ENCODE measurements at places on chromosomes 1 and 21.

GRCh38 chr1:3669421-3669821 is 17.1 kb downstream of the TP73 start:
- DNase-seq: no peak

DNA sequence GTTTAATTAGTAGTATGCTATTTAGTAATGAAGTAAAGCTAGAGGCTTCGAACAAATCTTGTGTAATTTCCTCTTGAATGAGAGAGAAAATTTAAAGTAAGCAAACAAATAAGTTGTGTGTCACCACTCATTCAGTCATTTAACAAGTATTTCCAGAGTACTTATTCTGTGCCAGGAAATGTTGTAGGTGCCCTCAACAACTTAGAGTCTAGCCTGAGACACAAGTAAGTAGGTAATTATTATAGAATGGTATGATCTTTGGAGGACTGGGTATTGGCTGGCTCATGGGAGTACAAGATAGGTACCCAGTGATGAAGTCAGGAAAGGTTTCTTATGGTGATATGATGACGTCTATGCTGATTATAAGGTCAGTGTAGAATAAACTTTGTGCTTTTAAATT is 17.4 kb upstream of the METTL18 start:
- no peak for DNase-seq

GRCh38 chr1:212162635-212163034 is 122.6 kb upstream of the PPP2R5A start:
- no peak for DNase-seq

- DNase-seq: no peak
These were observed 2.1 kb upstream of the KIF21B start for GRCh38 chr1:201025571-201026002.

GRCh38 chr1:156836041-156836654 is 19.5 kb upstream of the SH2D2A start:
- no peak for DNase-seq

DNA sequence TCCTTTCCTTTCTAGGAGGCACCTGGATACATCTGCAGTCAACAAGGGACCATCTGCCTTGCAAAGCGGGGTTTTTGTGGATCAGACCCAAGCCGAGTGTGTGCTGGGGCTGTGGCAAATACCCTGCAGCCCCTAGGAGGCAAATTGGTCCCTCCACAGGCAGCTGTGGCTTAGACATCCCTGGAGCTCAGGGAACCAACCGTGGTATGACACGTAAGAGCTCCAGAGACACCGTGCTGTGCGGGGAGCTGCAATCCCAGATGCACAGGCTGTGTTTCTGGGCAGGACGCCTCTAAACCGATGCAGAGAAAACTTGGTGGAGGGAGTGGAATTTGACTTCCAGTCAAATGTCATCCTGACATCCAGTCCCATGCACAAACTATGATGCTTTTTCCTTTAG is 141.5 kb downstream of the KAZN start:
- no peak for DNase-seq

GRCh38 chr1:184970691-184971161 is 3.6 kb downstream of the NIBAN1 start:
- DNase-seq: no peak

DNA sequence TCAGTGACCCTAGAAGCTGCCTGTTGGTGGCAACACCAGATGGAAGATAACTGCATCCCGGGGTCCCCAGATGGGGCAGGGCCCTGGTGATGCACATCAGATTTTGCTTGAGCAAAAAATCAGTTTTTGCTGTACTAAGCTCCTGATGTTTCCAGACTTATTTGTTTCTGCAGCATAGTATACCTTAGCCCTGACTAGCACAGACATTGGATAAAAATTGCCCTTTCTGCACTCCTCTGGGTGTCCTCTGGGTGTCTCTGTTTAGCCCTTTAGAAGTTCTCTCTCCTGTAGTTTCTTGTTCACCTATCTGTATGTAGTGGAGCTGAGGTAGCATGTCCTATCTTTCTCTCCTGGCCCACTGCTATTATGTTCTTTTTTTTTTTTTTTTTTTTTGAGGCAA is 30.3 kb upstream of the PLA2G2C start:
- DNase-seq: no peak

- no peak for DNase-seq
These were observed 1.0 kb upstream of the TNFSF4 start for GRCh38 chr1:173208146-173208545.

GRCh38 chr1:2270260-2271100 is 42.4 kb downstream of the SKI start:
- no peak for DNase-seq

- no peak for DNase-seq
These were observed 121.5 kb upstream of the GPR52 start for GRCh38 chr1:174326278-174326677.

- DNase-seq: no peak
These were observed 262.0 kb upstream of the CXADR start for GRCh38 chr21:17250778-17251241.

DNA sequence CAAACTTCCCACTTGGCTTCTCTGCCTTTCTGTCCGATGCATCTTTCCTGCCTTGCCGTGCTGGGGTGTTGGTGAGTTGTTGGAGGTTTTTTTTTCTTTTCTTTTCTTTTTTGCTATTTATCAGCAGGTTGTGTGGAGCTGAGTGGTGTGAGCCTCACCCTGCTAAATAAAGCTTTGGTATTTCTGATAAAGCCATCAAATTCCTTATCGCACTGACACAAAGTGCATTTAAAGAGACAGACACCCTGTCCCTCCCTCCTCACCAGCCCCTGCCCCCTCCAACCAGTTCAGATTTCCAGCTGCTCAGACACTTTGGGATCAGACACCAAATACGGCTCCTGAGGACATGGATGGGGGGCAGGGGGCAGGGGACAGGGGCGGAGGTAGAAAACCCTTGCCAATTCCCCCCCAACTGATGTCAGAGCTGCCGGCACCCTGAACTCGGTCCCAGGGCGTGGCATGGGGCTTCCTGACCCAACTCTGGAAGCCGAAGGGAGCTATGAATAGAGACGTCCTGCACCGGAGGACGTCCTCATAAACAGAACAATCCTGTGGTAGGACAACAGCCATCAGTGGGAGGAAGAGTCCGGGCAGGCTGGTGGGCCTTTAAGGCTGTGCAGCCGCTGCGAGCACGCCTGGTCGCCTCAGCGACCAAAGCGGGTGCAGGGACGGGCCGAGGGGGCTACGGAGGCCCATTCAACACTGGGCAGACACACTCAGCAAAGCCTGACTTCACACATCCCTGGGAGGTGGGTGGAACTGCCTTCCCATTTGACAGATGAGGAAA is 79.0 kb downstream of the CASZ1 start:
- DNase-seq: no peak

GRCh38 chr21:16838331-16838730 is 674.5 kb upstream of the CXADR start:
- DNase-seq: no peak

DNA sequence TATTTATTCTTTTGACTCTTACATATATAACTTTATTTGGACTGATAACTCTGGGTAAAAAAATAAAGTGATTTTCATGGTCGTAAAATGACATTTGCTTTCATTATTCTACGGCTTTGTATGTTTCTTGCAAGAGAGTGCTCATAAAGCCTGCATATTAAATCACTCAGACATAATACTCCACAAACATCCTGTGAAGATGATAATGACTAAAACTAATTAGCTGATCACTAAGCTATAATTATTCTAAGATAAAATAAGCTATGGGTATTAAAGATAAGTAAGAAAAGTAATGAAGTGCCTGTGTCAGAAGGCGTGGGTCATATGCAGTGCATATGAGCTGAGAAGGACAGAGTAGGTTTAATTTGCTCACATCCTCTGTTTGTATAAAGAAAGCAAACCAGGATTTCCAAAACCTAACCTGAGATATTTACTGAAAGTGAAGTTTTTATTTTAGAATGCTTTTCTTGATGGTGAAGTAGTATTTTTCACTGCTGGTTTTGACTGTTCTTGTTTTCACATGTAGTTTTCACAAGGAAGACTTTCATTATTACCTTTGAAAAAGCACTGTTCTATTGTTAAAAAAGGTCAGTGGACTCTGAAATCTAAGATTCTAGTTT is 278.8 kb downstream of the AMY1C start:
- no peak for DNase-seq

GRCh38 chr1:29934255-29934772 is 698.0 kb downstream of the PTPRU start:
- no peak for DNase-seq

DNA sequence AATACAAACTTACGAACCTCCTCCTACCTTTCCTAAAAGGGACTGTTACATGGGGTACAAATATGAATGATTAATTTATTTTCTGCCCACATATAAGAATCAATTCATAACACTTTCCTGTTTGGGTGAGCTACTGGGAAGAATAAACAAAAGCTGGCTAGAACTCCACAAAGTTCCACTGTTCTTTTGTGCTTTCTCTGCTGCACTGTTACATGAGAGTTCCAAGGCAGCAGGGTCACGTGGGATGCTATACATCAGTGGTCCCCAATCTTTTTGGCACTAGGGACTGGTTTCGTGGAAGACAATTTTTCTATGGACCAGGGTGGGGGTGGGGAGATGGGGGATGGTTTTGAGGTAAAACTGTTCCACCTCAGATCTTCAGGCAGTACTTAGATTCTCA is 2.2 kb upstream of the ANGPTL7 start:
- DNase-seq: no peak

GRCh38 chr1:207335695-207336363 is 14.4 kb downstream of the CD55 start:
- no peak for DNase-seq

DNA sequence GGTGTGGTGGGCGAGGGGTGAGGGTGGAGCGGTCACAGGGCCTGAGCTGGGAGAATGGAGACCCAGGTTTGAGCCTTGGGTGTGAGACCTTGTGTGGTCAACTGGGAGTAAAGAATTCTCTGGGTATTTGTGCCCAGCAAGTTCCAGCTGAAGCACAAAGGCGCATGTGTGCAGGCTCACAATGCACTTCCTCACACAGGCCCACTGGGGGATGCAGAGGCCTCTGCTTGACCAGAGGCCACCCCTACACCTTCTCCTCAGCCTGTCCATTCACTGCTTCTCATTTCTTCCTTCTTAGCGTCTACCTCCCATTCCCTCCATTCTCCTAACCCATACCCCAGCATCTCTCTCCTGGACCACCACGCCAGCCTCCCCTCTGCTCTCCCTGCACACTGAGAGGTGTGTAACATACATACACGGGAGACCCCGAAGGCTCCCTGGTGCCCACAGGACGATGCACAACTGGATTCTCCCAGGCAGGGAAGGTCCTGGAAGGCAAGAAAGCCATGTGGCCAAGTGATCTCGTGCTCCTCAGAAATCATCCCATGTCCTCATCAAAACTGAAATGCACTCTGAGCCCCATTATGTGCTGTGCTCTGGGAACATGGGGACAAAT is 12.3 kb upstream of the TTC39A start:
- DNase-seq: no peak

- DNase-seq: no peak
These were observed 22.4 kb downstream of the TRPM2 start for GRCh38 chr21:44375761-44376241.

DNA sequence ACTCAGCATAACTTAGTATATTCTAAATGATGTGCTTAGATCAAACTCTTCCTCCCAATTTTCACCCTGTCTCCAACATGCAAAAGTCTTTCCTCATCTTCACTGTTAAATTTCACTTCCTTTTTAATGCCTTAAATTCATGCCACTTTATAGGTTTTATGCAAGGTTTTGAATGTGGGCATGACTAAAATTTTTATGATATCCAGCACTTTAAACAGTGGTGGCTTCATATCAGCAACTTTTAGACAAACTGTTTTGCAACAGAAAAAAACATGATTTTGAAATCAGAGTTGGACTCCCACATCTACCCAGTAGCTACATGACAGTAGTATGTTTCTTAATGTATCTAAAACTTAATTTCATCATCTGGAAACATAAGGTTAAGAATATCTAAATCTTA is 84.7 kb upstream of the ZP4 start:
- no peak for DNase-seq

GRCh38 chr1:53408013-53408754 is 51.0 kb upstream of the DMRTB1 start:
- DNase-seq: no peak

GRCh38 chr1:177356674-177357435 is 186.1 kb downstream of the BRINP2 start:
- DNase-seq: no peak

- DNase-seq: peak; percentile 11
These were observed 5.7 kb downstream of the ZC3H12A start for GRCh38 chr1:37480125-37480466.

DNA sequence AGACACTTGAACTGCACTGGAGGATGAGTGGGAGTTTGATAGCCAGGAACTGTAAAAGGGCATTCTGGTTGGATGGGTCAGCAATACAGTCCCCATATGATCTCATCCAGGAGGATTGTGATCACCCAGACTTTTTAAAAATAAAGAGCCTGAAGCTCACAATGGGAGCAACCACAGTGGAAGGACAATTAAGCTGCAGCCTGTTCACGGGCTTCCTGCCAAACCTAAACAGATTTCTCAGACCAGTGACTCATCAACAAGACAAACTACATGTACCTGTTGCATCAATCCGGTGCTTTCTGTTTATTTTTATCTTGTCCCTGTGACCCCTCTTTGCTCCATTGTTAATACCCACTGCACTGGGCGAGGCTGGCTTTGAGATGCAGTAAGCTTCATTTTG is 52.3 kb downstream of the PAPPA2 start:
- no peak for DNase-seq

GRCh38 chr1:46065405-46065804 is 67.0 kb downstream of the PIK3R3 start:
- no peak for DNase-seq

- DNase-seq: no peak
These were observed 3.9 kb upstream of the CDC42 start for GRCh38 chr1:22048351-22049192.

DNA sequence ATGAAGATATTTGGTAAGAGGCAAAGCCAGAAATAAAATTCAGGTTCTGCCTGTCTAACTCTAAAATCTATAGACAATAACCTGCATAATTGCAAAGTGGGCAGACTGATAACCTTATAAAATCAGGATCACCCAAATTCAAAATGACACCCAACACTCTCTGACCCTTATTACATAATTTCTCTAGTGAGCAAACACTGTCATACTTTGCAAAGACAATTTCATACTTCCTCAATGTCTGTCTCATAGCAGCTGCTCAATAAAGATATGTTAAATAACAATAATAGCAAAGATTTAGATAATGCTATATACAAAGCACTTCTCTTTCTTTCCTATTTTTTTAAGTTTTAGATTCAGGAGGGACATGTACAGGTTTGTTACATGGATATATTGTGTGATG is 118.5 kb downstream of the UCHL5 start:
- no peak for DNase-seq

GRCh38 chr1:153447498-153448170 is 12.8 kb downstream of the S100A7 start:
- DNase-seq: no peak

GRCh38 chr1:39204441-39205081 is at the start of gene MACF1:
MACF1 (plus strand) TSS chr1:39204695; CDS start chr1:39205023, 328 bp downstream.
- DNase-seq: no peak

Data from effector memory CD8-positive, alpha-beta T cell (primary cell).